ENCODE measurements at places on chromosomes 6 and 20.
A peak's percentile ranks its signal among the peaks of the same experiment; 100 is the strongest.

- DNase-seq = no peak
These were observed 71.9 kb upstream of the SLC22A16 start for GRCh38 chr6:110548110-110548847.

DNA sequence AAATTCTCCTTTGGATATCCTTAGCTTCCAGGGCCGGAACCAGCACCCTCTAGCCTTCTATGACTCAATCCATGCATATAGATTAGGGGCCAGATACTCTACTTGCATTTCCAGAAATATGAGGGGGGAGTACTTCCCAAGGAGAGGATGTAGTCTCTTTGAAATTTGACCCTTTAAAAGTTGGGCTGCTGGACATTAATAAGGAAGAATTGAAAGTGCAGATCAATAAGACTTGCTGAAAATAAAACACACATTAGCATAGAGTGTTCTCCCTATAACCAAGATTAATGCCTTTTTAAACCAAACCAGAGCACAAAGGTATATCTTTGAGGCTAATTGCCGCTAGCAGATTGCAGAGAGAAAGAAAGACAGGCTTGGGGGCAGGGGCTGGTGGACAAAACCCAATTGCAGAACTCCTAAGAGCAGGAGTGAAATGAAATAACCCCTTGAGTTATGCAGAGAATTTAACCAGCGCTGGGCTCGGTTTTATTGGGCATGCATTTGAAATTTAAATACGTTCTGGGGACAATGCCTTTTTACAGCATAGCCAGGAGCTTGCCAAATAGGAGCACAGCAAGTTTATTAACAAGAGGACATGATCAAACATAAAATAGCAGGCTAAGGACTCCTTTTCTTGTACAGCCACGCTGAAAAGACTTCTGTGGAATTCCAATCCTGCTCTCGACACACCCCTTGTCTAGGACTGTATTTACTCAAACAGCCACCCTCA, 108.2 kb upstream of the SALL4 start:
- no peak for DNase-seq

DNA sequence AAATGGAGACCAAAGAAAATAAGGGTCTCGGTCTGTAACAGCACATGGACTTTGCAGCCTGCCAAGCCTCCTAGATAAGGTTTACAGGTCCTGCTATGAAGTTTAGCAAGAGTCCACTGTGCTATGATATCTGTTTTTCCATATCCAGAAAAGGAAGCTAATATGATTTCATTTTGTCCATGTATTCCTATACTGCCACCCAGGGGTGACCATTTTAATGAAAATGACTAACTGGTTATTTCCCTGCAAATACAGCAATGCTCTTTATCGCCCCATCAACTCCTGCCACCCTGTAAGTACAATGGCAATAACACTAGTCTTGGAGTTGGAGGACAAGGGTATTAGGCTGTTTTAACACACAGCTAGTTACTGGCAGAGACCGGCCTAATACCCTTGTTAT, 115.2 kb upstream of the GLP1R start:
- no peak for DNase-seq

- no peak for DNase-seq
These were observed 1326.3 kb upstream of the GJE1 start for GRCh38 chr6:140806431-140806830.

GRCh38 chr6:46090115-46091079, 39.4 kb upstream of the ENPP4 start:
- DNase-seq = peak; percentile 9

- no peak for DNase-seq
These were observed 69.4 kb downstream of the JPH2 start for GRCh38 chr20:44117296-44118184.

GRCh38 chr20:36305602-36306551, at the start of gene DLGAP4:
Gene DLGAP4, plus strand, starts transcription at chr20:36306339. Its CDS starts 125,379 bp downstream, at chr20:36431718.
- DNase-seq = no peak

- DNase-seq = no peak
These were observed 3.4 kb upstream of the CTSZ start for GRCh38 chr20:59010321-59010994.

GRCh38 chr6:137341681-137342195, 122.6 kb upstream of the IFNGR1 start:
- peak; percentile 29 for DNase-seq

DNA sequence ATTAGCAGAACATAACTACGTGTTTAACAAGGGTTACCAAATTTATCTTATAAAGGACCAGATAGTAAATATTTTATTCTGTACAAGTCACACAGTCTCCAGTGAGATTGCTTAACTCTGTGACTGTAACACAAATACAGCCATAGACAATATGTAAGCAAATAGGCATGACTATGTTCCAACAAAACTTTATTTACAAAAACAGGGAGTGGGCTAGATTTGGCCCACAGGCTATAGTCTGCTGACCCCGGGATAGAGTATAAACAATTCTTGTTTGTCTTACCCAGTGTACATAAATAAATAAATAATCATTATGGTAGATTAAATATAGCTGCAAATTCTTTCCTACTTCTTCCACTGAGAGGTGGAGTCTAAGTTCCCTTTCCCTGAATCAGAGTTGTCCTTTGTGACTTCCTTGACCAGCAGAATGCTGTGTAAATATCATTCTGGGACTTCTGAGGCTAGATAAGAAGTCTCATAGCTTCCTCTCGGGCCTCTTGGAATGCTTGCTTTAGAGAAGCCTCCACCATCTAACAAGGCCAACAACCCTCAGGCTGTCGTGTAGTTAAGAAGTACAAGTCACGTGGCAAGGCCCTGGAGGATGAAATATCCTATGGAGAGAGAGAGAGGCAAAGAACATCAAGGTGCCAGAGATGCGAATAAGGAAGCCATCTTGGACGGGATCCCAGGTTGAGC, 59.1 kb upstream of the TMEM244 start:
- no peak for DNase-seq

GRCh38 chr20:4886771-4887527, 114.4 kb downstream of the SLC23A2 start:
- DNase-seq = no peak

DNA sequence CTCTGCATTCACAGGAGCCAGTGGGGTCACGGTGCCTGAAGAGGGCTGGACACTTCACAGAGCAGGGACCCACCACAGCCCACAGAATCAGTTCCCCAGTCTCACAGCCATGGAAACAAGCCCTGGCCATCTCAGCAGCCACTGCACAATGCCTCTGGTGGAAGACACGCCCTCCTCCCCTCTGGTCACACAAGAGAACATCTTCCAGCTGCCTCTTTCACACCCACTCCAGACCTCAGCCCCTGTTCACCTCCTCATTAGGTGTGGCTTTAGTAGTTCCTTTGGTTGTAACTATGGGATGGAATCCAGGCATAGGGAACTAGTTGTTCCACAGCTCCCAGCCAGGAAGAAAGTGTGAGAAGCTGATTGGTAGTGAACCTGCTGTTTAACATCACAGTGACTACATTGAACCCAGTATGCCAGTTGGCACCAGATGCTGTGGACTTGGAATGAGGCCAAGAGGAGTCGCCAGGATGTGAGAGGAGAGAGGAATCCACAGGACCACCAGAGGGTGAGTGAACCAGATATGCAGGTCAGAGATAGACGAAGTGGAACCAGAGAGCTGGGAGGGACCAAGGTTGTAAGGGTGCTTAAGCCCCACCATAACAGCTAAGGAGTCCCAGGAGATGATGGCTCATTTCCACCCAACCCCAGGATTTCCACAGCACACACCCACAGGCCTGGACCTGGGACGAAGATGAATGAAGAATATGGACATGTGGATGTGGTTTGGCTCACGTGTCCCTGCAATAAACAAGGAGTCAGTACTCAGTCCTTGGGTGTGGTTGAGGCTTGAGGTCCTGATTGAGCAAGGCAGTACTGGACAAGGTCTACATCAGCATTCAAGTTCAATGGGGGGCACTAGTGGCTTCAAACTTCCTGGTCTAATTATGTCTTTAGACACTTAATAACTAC, 8.8 kb upstream of the BTN3A3 start:
- DNase-seq = no peak

DNA sequence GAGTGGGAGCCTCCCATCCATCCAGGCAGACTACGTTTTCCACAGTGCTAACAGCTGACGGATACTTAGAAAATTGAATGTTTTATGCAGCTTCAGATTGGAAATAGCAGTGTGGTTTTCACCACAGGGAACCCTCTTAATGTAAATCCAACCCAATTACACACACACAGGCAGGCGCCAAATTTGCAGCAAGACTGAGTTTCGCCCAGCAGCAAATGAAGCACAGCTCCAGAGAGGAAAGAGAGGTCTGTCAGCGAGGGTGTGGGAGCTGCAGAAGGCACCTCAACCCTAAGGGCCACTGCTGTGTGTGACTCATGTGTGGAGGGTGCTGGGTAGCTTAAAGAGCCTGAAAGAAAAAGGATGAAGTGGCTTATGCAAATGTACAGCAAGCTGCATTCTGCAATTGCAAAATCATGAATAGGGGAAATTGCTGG, 365.7 kb downstream of the MAFB start:
- DNase-seq = no peak

GRCh38 chr6:11437824-11438459, 99.6 kb upstream of the TMEM170B start:
- DNase-seq = no peak

DNA sequence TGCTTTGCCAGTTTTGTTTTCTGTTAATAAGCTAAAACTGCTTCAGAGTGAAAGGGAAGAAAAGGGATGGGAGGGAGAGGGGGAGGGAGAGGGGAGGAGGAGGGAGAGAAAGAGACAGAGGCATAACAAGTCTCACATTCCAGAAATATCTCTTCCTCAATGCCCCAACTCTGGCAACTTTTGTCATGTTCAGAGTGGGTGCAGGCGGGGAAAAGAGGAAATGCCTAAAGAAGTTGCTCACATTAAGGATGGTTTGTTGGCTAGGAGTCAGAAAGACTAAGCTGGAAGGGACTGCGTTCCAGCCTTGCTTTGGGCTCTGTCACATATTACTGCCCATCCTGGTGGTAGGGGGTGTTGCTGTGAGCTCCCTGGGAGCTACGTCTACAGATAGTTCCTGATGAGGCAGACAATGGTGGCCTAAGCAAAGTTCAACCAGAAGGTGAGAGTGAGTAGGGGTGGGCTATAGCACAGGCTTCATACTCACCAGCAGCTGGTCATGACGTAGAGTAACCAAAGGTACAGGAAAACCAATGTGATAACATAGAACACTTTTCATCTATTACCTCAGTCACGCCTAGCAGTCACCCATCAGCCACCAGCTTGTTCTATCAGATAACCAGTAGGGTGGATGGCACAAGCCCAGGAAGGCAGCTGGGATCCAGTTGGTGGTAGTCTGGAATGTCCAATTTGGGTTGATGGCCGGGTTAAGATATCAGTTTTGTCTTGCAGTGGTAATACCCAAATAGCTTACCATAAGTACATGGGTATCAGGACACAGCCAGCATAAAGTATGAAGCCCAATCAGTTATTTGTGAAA, 2.1 kb downstream of the TSPYL4 start:
- no peak for DNase-seq

GRCh38 chr20:22346716-22347115, 237.7 kb downstream of the FOXA2 start:
- DNase-seq = no peak

DNA sequence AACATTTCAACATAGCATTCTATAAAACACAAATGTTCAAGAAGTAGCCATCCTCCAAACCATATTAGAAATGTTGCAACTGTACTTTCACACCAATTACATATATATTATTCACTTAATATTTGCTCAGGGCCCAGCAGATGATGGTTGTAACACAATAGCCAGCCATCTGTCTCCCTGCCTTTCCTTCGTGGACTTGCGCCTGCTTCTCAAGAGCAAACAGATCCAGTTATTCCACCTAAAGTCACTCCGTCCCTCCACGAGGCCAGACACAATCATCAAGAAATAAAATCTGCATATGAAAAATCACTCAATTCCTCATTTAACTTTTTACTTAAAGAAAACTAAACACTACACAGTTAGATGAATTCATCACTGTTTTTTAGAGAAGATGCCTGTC, 160.4 kb downstream of the RALGAPA2 start:
- DNase-seq = no peak

DNA sequence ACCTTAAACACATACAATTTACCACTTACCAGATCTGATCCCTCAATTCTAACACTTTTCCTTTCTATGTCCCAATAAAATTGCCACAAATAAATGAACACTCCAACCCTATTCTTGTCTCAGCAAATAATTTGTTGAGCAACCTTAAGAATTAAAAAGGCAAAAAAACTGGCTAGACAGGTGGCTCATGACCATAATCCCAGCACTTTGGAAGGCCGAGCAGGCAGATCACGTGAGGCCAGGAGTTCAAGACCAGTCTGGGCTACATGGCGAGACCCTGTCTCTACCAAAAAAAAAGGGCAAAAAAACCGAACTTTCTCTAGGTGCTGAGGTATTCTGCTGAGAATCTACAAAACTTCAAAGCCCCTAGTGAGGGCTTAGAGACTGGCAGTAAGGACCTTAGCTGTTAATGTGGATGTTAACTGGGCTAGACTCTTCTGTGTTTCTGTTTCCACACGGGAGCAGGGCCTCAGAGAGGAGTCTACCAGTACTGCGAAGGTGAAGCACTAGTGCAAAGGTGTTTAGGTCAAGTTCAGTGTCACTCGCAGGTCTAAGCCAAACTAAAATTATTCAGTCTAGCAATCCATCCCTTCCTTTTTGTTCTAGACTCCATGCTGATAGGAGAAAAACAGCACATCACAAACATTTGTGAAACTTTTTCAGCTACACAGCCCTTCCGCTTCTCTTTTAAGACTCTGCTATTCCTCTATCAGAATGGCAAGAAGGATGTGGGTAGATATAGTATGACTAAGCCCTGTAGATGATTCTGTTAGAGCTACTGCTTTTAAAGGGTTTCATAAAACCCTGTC, 2.6 kb downstream of the FASTKD5 start:
- no peak for DNase-seq

GRCh38 chr6:9463311-9463710, 951.6 kb downstream of the TFAP2A start:
- DNase-seq = no peak

DNA sequence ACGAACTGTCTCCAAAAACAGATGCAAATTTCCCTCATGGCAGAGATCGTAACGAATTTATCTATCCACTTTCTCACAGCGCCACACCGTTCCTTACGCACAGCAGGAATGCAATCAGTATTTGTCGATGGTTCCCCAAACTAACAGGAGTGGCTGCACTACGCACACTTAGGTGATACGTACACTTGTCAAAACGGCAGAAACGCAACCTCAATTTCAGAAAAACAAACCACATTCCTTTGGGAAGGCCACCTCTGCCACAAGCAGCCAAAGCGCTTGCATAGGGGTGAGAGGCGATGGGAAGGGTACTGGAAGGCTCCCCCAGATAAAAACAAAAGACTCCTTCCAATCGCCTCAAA, 638 bp downstream of the MDN1 start:
- DNase-seq = no peak

DNA sequence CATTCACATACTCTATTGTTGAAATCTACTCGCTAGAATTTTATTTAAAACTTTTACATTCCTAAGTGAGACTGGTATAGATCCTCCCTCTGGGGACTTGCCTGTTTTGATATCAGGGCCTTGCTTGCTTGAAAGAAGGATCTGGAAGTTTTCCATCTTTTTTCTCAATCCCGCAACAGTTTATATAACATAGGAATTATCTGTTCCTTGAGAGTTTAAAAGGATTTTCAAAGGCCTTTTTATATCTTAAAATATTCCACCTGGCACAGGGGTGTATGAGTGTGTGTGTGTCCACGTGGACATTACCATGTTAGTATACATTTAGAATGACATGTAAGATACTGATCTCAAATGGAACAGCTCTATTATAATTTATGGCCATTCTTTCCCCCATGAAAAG, 96.3 kb downstream of the TRERF1 start:
- DNase-seq = no peak
